Lung microvascular endothelial cell (primary cell): ENCODE measurements at places on chromosomes 11 and 22. TPM values are rescaled to one million over a fixed set of nuclear protein-coding genes. Genes with fewer than 3 reads are reported as not detected.

Gene MED17
- total RNA-seq = 14.8 and 22.4 TPM in 2 replicates

Gene POU2AF3
- not detected in 2 replicates for total RNA-seq

Gene DRD4
- not detected in 2 replicates for total RNA-seq

Gene SMARCB1
- total RNA-seq = 20.3 and 21.8 TPM in 2 replicates

- no peak for DNase-seq
Observed at GRCh38 chr22:23401111-23401909, 178.8 kb downstream of the IGLL1 start.

GRCh38 chr11:61666684-61667297 is 13.4 kb upstream of the DAGLA start:
- DNase-seq = no peak

DNA sequence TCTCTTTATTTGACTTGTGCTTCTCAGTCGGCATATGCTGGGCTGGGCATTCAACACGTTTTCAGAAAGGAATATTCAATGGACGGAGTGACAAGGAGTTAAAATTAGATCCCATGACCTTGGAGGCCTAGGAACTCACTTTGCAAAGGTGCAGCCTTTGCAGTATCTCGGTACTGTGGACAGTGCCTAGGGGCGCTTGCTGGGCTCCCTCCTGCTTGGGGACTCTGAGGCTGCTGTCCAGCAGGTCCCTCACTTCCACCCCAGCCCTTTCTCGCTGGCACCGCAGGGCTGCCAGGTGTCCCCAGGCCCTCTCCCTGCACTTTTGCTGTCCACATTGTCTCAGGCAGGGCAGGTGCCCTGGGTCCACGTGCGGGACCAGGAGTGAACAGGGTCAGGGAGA is 255.5 kb upstream of the B3GAT1 start:
- DNase-seq = no peak

DNA sequence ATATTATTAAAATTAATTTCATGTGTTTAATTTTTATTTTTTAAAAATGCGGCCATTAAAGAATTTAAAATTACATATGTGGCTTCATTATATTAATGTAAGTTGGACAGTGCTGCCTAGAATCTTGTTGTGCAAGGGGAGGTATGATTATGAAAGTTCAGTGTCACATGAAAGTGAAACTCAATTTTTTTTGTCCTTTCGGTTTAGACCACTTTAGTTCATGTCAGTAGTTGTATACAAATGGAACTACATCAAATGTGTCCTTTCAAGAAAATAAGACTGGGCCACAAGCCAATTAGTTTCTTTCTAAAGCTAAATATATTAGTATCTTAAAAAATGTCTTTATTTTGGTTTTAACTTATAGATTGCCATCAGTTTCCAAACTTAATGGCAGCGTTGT is 35.7 kb downstream of the TBCEL start:
- DNase-seq = no peak

DNA sequence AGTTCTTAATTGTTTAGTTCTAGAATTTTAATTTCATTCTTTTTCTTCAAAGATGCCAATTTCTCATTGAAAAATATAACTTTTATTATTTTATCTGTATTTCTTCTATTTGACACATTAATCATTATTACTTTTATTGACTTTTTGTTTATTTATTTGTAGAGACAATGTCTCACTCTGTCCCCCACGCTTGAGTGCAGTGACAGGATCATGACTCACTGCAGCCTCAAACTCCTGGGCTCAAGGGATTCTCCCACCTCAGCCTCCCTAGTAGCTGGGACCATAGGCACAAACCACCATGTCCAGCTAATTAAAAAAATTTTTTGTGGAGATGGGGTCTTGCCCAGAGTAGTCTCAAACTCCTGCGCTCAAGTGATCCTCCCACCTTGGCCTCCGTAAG is 30.3 kb upstream of the FBLN1 start:
- DNase-seq = no peak

GRCh38 chr11:3667149-3668035 is 3.8 kb downstream of the CHRNA10 start:
- DNase-seq = no peak

- DNase-seq = no peak
Observed at GRCh38 chr11:46376258-46377050, 5.0 kb upstream of the MDK start.
